ENCODE measurements at places on chromosomes 4 and X.

GRCh38 chrX:40300286-40300890, 202.6 kb upstream of the BCOR start:
- peak; percentile 86 for DNase-seq

DNA sequence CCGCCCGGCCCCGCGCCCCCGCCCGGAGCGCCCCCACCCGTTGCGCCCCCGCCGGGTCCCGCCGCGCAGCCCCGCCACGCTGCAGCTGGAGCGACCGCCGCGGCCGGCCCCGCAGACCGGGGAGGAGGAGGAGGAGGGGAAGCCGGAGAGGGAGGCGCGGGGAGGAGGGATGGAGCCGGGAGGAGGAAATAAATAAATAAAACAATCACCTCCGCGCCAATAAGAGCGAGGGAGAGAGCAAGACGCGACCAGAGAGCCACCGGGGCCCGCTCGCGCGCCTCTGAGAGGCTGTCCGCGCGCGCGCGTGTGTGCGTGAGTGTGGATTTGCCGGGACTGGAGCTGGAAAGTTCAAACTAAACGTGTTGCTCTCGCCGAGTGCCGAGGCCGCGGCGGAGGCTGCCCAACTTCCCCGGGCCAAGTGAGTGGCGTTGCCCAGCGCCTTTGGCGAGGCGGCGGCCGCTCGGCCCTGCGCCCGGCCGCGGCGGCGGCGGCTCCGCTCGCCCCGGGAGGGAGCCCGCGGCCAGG, 2184.4 kb upstream of the TENM3 start:
- DNase-seq = no peak

DNA sequence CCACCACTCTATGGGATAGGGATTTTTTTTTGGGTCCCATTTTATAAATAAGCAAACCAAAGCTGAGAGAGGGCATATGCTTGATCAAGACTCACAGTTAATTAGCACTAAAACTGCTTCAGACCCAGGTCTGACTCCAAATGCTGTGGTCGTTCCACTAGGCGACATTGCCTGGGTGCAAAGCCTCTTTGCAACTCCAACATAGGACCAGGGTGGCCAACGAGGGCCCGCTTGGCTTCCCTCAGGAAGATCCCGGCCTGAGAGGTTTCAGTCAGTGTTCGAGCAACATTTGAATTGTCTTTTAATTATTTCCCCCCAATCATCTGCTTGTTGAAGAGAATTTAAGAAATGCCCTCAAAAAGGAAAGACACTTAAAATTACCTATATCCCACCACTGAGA, 11.2 kb downstream of the PJA1 start:
- DNase-seq = no peak

DNA sequence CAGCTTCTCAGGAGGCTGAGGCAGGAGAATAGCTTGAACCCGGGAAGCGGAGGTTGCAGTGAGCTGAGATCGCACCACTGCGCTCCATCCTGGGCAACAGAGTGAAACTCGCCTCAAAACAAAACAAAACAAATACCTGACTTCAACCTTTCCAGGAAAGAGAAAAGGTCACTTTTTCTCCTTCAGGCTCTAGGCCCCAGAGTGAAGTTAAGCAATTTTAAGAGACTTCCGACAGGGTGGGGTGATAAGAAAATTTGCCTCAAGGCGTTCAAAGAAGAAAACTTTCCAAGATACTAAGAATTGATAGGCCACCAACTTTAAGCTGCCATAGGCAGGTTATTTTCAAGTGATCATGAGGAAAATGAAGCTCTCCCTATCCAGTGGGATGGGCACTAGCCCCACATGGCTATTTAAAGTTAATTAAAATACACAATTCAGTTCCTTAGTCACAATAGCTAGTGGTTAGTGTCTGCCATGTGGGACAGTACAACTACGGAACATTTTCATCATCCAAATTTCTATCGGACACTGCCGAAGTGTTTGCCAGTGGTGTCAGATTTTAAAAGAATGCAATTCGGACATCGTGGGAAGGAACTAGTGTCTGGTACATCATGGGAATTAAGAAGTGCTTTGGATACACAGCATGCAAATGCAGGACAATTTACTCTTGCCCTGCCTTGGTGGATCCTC, 33.0 kb downstream of the SMS start:
- no peak for DNase-seq

DNA sequence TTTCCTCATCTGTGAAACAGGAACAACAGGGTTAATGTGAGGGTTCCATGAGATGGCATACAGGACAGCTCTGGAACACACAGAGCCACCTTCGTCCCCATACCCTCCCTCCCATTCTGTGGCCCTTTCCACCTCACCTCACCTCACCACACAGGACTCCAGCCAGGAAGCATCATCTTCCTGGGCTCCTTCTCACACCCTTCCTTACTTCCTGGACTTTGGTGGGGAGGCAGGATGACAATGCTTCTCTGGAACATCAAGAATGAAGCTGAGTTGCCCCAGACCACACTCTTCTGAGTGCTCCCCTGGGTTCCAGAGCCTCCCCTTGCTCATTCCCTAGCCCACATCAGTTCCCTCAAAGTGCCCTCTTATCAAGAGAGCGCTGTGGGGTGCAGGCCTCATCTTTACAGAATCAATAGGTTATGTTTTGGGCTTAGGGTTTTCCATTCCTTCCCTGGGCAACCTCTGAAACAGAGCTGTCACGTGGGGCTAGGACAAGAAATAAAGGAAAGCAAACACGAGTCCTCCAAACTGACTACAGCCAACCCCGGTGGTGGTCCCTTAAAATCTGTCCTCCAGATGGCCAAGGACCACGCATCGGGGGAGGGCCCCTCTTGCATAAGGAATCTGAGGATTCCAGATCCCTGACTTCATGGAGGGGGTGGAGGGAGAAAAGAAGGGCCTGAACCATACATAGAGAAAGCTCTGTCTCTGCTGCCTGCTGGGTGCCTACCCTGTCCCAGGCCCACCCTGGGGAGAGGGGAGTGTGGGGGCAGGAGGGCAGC, 74.4 kb upstream of the ATP6AP2 start:
- DNase-seq = no peak

GRCh38 chr4:28007693-28008092, 1147.1 kb downstream of the STIM2 start:
- no peak for DNase-seq

DNA sequence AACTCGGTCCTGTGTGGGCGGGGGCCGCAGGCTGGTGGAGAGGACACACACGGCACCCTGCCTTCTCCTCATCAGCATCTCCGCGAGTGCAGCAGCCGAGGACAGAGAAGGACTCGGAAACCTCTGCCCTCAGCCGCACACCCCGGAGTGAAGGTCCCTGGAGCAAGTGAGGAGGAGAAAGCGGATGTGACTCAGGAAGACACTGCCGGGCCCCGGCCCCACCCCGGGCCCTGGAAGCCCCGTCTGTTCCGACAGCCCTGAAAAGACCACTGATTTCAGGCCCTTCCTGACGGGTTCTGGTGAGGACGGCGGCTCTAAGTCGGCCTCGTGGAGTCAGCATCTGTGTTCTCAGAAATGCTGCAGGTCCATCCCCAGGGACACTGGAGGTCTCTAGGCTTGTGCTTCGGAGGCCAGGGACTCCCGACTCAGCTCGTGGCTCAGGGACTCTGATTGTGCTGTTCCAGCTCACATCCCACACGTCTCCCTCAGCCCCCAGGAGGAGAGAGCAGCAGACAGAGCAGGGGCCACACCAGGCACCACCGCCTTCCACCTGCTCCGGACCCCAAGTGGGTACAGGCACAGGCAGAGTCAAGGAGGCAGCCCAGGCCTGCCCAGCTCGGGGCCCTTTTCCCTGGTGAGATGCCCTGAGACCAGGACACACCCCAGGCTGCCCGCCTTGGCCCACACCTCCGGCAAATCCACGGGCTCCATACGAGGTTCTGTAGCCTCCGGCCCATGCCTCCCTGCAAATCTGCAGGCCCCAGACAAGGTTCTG, 134.5 kb upstream of the NKX1-1 start:
- no peak for DNase-seq

DNA sequence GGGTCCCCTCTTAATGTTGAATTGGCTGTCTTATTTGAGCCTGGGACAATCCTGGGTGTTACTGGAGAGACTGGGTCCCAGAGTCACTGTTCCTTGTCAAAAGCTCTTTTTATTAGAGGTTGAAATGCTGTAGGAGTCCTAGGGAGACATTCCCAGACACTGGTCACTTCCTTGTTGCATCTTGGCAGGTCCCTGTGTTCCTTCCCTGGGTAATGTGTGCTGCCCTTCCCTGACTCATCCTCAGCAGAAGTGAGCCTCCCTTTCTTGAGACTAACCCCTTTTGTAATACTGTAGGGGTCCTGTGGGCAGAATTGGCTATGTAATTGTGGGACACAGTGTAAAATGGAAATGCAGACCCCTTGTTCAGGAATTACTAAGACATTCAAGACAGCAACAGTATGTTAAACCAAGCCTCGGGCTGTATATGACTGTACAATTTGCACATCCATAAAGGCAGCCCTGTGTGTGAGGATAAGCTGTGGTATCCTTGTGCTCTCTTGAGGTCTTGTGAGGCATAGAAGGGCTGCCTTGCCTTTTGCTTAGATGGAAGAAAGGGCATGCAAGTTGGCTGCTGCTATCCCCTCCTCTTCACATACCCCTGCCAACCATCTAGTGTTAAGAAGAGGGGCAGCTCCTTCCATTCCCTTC, 53.5 kb downstream of the DCLK2 start:
- no peak for DNase-seq

GRCh38 chr4:12633053-12633651, 851.0 kb downstream of the RAB28 start:
- peak; percentile 74 for DNase-seq

DNA sequence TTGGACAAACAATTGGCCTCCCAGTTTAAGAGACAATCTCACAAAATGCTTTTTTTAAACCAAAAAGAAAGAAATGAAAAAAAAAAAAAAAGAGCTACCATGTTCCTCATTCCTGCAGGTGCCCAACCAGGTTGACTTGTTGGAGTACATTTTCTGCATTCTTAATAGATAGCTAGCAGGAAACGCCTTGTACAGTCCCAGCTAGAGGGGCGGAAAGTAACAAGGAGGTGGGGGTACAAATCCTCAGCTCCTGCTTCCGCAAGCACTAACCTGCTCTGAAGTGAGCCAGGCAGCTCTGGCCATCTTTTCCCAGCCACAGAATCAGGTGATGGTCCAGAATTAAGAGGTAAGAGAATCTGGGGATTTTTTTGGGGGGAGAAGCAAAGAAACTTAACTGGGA, at the start of gene VGLL1:
Gene VGLL1, plus strand, starts transcription at position 265 of the 400 bp plus-strand sequence. CDS start 3,806 bp downstream, outside the sequence.
- DNase-seq = no peak

- DNase-seq = no peak
These were observed 132.1 kb downstream of the SNCA start for GRCh38 chr4:89704651-89705395.
